Sciatic nerve (tissue), 2 donors: ENCODE measurements at places on chromosomes 1 and 21.

DNA sequence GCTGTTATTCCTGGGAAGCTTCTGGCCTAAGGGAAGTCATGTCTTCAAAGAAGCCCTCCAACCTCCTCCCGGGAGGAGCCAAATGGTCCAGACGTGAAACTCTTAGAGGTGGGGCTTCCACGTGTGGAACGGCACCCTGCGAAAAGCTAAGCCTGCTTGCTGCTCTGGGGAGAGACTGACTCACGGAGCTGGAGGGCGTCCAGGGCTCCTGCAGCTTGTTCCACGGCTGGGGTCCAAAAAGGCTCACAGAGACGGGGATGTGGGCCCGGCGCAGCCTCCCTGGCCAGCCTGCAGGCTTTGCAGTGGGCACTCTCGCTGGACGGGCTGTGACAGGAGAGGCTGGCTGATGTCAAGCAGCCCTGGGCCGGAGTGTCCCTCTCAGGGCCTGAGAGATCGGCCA is 105.1 kb downstream of the COLGALT2 start:
- peak; percentile 85 for DNase-seq

GRCh38 chr1:77513839-77514763 is 168.4 kb downstream of the ZZZ3 start:
- no peak for DNase-seq

- DNase-seq, result peak; percentile 93
These were observed at the start of gene MAP7D1 for GRCh38 chr1:36155408-36156328. Gene MAP7D1, plus strand, starts transcription at chr1:36156160. Its CDS starts 258 bp downstream, at chr1:36156418.

DNA sequence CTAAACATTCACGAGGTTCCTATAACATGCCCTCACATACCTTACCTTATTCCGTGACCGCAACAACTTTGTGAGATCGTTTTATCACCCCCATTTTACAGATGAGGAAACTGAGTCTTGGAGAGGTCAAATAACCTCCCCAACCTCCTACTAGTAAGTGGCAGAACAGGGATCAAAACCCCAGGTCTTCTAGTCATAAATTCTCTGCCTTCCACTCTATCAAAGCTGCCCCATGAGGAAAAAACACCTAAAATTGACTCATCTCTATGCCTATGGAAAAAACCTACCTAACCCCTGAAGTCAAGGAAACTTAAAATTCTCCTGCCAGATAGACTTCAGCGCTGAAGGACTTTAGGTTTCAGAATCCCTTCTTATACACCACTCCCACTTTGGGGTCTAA is 69.5 kb upstream of the ERRFI1 start:
- DNase-seq, result no peak

- peak; percentile 51 for DNase-seq
These were observed 3.3 kb upstream of the FAM110D start for GRCh38 chr1:26155370-26156284.

DNA sequence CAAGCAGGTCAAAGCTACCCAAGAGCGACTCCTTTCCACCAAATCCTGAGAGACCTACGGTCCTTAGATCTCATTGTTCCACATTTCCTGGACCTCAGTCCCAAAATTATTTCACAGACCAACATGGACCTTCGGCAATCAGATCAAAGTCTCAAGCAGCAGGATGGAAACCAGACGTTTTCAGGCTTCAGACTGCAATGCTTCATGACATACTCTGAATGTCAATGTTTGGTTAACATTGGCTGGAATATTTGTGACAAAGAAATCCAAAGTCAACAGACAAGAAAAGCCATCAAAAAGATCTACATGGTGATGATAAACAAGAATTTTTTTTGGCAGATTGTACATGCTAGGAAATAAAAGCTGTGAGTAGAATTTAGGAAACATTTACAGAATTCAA is 1057.3 kb downstream of the ADGRL2 start:
- DNase-seq, result no peak

- DNase-seq, result no peak
These were observed 60.5 kb upstream of the HP1BP3 start for GRCh38 chr1:20847611-20848080.

DNA sequence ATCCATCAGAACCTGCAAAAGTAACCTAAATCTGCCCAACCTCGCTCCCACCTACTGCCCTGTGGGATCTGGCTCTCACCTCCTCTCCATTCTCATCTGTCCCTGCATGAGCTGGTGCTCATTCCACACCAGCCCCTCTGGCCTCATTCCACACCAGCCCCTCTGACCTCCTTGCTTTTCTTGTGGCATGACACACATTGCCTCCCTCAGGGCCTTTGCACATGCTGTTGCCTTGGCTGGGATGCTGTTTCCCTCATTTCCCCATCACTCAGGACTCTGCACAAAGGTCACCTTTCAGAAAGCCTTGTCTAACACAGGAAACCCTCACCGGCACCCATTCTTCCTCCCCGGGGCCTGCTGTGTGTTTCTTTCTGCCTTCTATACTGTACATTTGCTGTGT is 197.1 kb downstream of the KAZN start:
- DNase-seq, result no peak

DNA sequence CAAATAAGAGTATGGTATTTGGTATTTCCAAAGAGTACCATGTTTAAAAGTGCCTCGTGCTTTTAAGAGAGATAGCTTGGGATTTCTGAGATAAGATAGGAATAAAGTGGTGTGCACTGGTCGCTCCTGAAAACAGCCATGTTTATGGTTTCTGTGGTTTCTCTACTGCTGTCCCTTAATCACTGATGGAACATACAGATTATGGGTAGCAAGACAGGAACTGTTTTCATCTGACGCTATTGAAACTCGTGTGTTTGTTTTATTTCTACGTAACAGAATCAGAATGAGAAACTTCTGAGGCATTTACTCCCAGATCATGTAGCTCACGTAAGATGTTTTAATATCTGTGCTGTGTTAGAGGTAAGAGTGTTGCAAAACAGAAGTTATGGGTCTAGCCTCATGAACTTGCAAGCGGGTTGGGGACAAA is 126.0 kb downstream of the KIAA0319L start:
- DNase-seq, result no peak

DNA sequence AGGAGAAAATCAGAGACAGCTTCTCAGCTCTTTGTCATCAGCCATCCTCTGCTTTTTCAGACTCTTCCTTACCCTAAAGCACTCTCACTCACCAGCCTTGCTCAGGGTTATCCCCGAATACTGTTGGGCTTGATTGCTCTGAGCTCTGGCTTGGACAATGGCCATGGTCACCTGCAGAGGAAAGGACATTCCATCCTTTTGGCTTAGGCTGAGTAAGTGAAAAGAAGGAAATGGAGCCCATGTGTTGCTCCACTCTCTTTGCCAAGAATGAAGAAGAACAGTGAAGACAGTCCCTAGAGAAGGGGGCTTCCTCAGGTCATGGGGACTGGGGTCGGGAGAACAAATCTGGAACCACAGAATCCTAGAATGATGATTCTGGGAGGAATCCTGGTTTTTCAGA is 2.3 kb downstream of the MTMR11 start:
- no peak for DNase-seq

DNA sequence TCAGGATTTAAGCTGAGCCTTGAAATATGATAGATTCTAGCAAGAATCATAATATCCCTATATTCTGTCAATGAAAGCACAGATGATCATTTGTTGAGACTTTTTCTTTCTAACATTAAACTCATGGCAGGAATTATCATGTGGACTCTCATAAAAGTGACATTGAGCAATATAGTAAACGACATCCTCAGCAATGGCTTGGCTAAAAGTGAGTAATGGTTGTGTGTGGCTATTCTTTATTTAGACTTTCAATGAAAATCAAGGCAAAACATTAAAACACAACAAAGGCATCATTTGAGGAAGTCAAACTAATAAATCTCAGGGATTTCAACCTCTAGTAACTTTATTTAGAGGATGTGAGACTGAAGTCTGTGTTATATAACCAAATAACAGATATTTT is 257.8 kb upstream of the ADGRL4 start:
- DNase-seq, result no peak

- DNase-seq, result peak; percentile 73
These were observed 2.7 kb upstream of the PRDM16 start for GRCh38 chr1:3066250-3066711.

- no peak for DNase-seq
These were observed 40.3 kb downstream of the GPATCH2 start for GRCh38 chr1:217590598-217590997.

DNA sequence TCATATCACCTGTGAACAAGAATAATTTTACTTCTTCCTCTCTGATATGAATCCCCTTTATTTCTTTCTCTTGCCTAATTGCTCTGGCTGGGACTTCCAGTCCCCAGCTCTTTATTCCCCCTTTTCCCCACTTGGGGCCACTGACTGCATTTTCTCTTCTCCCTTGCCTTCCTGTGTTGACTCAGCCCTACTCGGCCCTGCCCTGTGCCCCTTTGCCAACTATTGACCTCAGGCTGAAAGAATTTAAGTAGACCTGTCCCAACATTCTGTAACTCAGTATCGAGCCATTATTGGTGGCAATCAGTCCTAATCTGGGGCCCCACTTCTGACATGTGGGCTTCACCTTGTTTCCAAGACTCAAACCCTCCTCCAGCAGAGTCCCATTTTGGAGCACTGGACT is 60.6 kb upstream of the STUM start:
- no peak for DNase-seq
